ENCODE measurements at places on chromosomes 16 and 17. TPM values are rescaled to one million over a fixed set of nuclear protein-coding genes. Genes with fewer than 3 reads are reported as not detected.

UMOD gene
- not detected for total RNA-seq

CCDC154 gene
- 0.14 TPM for total RNA-seq

TBC1D3H gene
- total RNA-seq = not detected

PDIA2 gene
- 0.37 TPM for total RNA-seq

ACACA gene
- total RNA-seq = 42.1 TPM

KRT16 gene
- total RNA-seq = 0.37 TPM

CCDC57 gene
- total RNA-seq = 16.0 TPM

ASB16 gene
- total RNA-seq = under 0.01 TPM

TPPP3 gene
- 1.00 TPM for total RNA-seq

TMEM235 gene
- total RNA-seq = not detected

SEZ6L2 gene
- total RNA-seq = 7.0 TPM

KRT25 gene
- not detected for total RNA-seq

NPIPB6 gene
- 0.57 TPM for total RNA-seq

MYLK3 gene
- total RNA-seq = 0.28 TPM

CA4 gene
- 0.14 TPM for total RNA-seq

TBC1D3E gene
- not detected for total RNA-seq

TEKT5 gene
- 0.14 TPM for total RNA-seq

KRT9 gene
- total RNA-seq = not detected

SLC6A4 gene
- total RNA-seq = under 0.01 TPM

TBC1D28 gene
- total RNA-seq = not detected
